Posterior vena cava (tissue), 2 donors: ENCODE measurements at places on chromosomes 7 and 10. TPM values are rescaled to one million over a fixed set of nuclear protein-coding genes. Genes with fewer than 3 reads are reported as not detected.

- no peak for DNase-seq
Observed at GRCh38 chr7:73741600-73741999, 3.0 kb upstream of the ABHD11 start.

- DNase-seq, result no peak
Observed at GRCh38 chr10:35216303-35216905, 89.8 kb downstream of the CREM start.

AKR1B15 gene
- total RNA-seq, result 0.29 TPM

PHF14 gene
- 36.6 TPM for total RNA-seq

DNA sequence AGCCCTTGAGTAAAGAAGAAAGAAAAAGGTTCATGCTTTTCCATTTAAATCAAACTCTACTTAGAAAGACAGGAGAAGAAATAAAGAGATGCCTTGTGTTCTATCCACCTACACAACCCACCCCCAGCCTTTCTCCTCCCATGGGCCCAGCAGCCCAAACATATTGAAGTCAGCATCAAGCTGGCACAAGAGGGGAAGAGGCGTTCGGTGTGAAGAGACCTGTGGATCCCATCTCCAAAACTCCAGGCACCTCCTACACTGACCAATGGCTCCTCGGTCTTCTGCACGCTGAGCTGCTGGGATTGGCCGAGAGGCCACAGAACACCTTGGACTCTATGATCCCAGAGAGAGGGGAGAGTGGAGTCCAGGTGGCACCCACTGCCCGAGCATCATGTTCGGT is 66.0 kb upstream of the CELF2 start:
- DNase-seq, result no peak

PPP1R17 gene
- total RNA-seq, result not detected

GRCh38 chr7:3989723-3990122 is 688.7 kb downstream of the SDK1 start:
- DNase-seq, result peak; percentile 41

DNA sequence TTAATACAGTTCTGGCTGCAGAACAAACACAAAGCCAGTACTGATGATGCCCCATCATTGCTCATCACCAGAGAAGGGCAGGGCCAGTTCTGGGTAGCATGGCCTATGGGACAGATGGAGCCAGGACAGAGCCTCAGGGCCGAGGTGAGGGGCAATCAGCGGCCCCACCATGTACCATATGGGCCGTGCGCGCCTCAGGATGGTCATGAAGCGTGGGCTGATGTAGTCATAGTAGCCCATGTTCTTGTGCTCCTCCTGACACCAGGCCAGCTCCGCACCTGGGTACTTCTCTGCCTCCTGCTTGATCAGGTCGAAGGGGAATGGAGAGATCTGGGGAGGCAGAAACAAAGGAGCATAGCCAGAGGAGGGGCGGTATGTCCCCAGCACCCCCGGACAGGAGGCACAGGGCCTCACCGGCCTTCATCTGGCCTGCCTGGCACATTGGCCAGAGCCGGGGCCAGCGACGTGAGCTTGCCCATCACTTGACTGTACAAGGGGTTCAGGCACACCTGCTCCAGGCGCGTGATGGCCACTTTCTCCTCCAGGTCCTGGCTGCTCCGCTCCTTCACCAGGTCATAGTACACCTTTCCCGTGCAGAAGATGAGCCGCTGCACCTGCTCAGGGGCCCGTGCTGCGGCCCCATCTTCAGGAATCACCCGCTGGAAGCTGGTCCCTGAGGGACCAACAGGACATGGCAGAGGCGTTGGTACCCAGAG is 26.1 kb downstream of the OGDHL start:
- DNase-seq, result no peak

- DNase-seq, result no peak
Observed at GRCh38 chr10:16776896-16777295, 40.3 kb downstream of the RSU1 start.

SEMA4G gene
- total RNA-seq, result 1.1 TPM

DNA sequence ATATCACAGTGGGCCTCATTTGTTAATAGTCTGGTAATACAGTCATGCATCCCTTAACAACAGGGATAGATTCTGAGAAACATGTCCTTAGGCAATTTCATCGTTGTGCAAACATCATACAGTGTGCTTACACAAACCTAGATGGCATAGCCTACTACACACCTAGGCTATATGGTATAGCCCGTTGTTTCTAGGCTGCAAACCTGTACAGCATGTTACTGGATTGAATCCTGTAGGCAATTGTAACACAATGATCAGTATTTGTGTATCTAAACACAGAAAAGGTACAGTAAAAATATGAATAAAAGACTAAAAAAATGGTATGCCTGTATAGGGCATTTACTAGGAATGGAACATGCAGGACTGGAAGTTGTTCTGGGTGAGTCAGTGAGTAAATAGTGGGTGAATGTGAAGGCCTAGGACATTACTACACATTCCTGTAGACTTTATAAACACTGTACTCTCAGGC is 12.0 kb upstream of the RHOBTB1 start:
- no peak for DNase-seq

PIP gene
- total RNA-seq, result not detected

- no peak for DNase-seq
Observed at GRCh38 chr7:140350056-140350455, 48.3 kb downstream of the SLC37A3 start.

GRCh38 chr10:63703113-63703670 is 182.0 kb downstream of the REEP3 start:
- no peak for DNase-seq

TMEM196 gene
- 3.6 TPM for total RNA-seq

GRCh38 chr7:112080978-112081377 is 125.2 kb downstream of the DOCK4 start:
- DNase-seq, result no peak

DNA sequence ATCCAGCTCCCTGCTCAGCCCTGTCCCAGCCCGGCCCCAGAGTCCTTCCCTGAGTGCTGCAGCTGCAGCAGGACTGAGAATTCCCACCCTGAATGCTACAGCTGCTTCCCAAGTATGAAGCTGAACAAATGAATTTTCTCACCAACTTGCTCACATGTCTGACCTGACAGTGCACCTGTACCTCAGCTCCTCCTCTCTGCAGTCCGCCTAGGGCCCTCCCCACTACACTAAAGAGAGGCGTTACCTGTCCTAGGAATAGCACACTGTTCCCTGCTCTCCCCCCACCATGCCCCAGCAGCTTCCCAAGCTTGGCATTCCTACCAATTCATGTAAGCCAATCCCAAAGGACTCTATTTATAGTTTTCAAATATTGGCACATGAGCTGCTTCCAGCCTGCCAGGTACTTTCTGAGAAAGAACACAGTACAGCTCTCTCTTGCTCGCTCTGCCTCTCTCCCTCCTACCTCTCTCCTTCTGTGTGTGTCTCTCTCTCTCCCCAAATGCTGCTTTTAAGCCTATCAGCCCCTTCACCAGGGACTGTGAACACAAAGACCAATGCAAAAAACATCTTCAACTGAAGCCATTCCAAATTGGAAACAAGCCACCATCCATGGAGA is 400.1 kb downstream of the TNS3 start:
- no peak for DNase-seq

VIPR2 gene
- 5.0 TPM for total RNA-seq

ACHE gene
- 2.8 TPM for total RNA-seq

DNA sequence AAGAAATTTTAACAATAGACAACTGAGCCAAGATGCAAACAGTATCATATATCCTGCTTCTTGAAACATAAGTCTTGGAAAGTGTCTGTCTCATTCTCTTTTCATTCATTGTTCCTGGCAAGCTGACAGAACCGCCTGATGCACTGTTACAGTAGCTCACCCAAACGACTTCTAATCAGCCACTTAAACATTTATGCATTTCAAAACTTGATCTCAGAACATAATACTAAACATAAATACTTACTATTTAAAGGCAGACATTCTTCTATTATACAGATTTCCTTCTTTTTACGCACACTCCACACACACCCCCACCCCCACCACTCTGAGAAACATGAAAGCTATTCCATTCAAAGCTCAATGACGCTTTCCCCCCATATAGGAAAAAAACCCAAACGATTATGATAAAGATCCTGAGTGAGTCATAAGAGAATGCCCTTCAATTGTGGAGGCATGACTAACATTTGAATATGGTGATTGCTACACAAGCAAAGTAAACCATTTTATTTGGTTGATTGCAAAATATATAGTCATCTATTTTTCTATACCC is 30.5 kb downstream of the SHTN1 start:
- DNase-seq, result no peak

PON1 gene
- total RNA-seq, result not detected

DNA sequence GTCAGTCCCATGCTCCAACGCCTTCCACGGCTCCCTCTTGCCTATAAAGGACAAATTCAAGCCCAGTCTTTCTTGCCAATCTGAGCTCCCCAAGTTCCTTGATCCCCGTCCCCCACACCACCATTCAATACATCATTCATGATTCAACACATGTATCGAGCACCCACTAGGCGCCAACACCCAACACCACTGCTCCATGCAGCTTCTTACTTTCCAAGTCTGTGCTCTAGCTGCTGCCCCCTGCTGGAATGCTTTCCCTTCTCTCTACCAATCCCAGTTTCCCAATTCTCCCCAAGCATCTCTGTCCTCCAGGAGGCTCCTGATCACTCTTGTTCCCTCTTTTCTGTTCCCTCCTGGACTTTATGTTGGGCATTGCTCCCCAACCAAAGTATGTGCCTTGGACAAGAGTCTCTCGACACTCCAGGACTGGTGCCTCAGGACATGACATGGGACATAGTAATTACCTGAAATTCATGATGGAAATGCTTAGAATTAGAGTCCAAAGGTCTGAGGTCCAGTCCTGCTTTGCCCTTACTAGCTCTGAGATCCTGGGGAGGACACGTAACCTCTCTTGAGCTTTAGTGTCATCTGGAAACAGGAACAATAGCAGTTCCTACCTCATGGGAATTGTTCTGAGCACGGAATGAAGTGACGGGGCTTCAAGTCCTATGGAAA is 172.7 kb downstream of the NEURL1 start:
- no peak for DNase-seq
